CD4-positive, alpha-beta memory T cell (primary cell): ENCODE measurements at places on chromosomes 4 and X.

- no peak for DNase-seq
Observed at GRCh38 chr4:101136373-101137370, 210.7 kb downstream of the PPP3CA start.

GRCh38 chrX:57607295-57608187 is 15.7 kb downstream of the ZXDB start:
- DNase-seq = no peak

- DNase-seq = no peak
Observed at GRCh38 chr4:42871671-42872290, 20.7 kb upstream of the GRXCR1 start.

GRCh38 chrX:78064152-78064551 is 39.9 kb upstream of the PGK1 start:
- no peak for DNase-seq

DNA sequence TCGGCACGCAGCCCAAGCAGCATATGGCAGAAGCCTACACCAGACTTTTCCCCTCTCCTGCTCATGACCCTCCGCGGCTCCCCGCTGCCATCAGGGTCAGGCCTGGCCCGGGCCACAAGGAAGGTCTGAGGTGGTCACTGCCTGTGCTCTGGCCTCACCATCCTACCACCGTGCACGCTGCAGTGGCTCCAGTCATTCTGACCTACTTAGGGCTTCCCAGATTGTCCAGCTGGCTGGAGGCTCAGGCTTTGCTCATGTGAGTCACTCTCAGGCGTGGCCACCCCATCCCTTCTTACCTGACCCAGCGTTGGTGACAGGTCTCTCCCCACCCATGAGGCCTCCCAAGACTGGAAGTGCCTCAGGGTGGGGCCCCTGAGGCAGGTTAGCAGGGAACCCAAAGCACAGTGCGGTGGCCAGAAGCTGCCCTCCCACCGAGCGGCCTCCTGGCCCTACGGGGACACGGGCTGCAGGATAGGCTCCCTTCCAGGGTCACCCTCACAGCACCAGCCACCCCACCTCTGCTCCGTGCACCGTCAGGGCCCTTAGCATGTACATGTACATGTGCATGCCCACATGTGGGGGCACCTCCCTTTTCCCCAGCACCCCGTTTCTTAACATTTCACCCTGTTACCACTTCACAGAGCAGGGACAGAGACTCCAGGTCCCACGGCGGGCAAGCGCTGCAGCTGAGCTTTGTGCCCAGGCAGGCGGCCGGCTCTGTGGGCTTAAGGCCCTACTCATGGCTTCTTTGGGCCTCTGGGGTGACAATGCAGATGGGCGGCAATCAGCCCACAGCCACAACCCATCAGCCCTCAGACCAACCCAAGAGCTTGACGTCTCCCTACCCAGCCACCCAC is 2.2 kb downstream of the TREX2 start:
- no peak for DNase-seq

- DNase-seq = no peak
Observed at GRCh38 chr4:68372588-68372987, 22.7 kb upstream of the YTHDC1 start.

DNA sequence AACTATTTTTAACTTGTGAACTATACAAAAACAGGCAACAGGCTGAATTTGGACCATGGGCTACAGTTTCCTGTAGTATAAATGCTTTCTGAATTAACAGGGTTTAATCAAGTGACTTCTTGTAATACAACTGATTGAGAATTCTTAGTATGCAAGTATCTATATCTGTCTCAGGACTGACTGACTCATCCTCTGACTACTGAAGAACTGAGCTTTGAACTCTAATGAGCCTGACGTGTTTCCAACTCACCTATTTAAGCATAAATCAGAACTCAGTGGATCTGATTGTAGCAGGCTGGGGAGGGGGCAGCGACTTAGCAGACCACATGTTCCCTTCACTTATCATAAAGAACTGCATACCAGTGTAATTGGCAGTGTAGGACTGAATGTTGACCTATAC is 7.8 kb downstream of the SPATA4 start:
- no peak for DNase-seq

DNA sequence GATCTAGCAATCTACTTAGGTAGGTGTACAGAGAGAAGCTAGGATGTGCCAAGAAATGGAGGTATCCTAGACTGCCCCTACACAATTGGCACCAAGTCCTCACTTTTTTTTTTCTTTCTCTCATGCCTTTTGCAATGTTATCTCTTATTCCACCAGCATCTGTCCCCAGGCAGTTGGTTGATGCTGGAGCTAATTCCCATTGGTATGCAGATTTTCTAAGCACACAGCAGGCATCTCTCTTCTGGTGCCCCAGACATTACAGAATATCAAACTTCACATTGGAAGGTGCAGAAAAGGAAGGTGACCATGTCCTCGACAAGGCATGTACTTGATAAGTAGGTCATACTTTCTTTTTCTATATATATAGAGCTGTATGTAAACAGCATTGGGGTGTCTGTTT is 21.6 kb downstream of the LUZP4 start:
- DNase-seq = no peak

DNA sequence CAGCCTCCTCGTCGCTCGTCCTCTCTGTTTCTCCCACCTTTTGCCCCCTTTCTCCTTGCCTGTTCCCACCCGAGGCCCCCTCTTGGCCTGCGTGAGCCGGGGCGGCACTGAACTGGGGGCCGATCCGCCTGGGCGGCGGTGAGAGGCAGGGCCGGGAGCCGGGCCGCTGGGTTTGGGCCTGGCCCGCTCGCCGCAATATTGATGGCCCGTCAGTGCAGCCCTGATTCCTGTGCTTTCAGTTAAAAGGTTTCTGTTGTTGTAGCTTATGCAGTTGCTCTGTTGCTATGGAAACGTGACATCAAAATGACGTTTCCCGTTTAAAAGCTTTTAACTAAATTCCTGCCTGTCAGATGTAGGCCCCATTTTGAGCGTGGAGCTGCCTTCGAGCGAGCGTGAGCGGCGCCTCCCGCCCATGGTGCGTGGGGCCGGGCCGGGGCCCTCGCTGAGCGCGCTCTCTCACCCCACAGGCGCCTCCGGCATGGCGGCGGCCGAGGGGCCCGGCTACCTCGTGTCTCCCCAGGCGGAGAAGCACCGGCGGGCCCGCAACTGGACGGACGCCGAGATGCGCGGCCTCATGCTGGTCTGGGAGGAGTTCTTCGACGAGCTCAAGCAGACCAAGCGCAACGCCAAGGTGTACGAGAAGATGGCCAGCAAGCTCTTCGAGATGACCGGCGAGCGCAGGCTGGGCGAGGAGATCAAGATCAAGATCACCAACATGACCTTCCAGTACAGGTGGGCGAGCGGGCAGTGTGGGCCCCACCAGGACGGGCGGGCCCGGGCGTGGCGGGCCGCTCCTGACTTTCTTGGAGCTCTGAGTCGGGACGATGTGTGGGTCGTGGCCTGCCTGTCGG is at the start of gene MSANTD1:
Gene MSANTD1, plus strand, starts transcription at position 349 of the 851 bp plus-strand sequence. Its CDS starts 64 bp downstream, at position 413.
- DNase-seq = no peak

DNA sequence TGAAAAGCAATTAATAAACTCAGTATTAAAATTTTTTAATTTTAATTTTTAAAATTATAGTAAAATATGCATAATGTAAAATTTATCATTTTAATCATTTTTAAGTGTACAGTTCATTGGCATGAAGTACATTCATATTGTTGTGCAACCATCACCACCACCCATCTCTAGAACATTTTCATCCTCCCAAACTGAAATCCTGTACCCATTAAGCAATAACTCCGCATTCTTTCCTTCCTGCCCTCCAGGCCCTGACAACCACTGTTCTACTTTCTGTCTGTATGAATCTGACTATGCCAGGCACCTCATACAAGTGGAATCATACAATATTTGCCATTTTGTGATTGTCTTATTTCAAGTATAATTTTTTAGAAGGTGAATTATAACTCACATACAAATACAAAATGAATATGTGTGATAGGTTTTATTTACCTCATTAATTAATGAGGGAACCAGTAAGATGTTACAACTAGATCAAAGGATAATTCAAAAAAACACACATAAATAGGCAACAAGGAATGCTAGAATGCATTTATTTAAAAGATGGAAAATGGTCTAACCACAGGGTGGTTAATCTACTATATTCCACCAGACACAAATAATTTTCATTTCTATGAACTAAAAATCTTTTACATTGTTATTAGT is 13.1 kb upstream of the AFF1 start:
- no peak for DNase-seq

- no peak for DNase-seq
Observed at GRCh38 chr4:83885256-83886182, 349.6 kb downstream of the GPAT3 start.

DNA sequence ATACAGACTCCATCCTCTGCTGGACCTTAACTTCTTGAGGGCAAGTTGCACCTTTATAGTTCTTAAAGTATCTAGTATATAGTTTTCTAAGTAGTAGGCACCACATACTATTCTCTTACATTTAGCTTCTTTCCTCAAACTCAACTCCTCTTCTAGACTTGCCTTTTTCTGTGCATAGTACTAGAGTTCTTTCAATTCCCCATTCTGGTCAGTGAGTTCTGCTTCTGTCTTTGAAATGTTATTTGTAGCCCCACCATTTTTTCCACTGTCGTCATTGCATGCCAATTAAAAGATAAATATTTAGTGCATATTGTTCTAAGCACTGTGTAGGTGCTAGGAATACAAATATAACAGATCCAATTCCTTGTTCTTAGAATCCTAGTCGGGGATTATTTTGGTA is 31.6 kb downstream of the CDKL5 start:
- no peak for DNase-seq

DNA sequence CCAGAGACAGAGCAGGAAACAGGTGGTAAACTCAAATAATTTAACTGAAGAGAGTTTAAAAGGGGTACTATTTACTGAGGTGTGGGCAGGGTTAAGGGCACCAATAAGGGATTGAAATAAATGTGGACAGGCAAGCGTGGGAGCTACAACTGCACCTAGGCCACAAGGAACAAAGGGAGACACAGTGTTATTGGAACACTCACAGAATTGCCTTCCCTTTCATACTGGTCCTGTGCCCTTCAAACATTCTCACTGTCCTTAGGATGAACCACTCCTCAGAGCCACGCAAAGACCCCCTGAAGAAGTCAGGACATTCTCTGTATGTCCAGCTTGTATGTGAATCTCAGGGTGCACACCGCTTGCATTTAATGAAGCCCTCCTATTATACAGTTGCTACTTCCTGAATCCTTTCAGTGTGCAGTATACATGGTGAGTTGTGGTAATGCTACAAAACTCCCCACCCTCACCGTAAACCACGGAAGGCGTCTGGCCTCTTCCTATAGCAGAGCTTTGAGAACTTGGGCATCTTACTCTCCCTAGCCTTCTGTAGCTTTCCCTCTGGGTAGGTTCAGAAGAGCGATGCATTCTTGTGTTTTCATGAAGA is 9.6 kb upstream of the MRPL1 start:
- DNase-seq = peak; percentile 77

DNA sequence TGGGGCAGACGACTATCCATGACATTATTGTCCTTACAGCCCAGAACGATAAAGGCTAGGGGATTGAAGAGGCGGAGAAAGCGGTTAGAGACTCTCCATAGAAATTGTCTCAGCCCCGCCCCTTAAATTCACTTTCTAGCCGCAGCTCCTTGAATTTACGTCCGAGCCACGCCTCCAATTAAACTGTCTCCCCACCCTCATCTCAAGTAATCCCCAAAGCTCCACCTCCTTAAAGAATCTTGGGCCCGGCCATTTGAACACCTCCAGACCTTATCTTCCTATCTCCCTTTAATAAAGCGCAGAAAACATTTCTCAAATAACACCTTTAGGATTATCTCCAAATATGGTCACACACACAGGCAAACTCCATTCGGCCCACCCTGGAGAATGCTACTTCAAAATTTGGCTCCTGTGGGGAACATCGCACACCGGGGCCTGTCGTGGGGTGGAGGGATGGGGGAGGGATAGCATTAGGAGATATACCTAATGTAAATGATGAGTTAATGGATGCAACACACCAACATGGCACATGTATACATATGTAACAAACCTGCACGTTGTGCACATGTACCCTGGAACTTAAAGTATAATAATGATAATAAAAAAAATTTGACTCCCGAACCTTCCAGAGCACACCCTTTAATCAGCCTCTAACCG is 7.2 kb upstream of the MAGIX start:
- peak; percentile 60 for DNase-seq

GRCh38 chrX:13046141-13046855 is 1.9 kb upstream of the FAM9C start:
- DNase-seq = no peak

- DNase-seq = peak; percentile 70
Observed at GRCh38 chr4:185165605-185166063, 22.6 kb downstream of the SLC25A4 start.

GRCh38 chrX:155242300-155242699 is 22.0 kb downstream of the RAB39B start:
- no peak for DNase-seq

GRCh38 chr4:106687026-106687425 is 318.4 kb upstream of the GIMD1 start:
- DNase-seq = no peak

- DNase-seq = no peak
Observed at GRCh38 chr4:99134586-99134985, 9.5 kb downstream of the ADH4 start.

GRCh38 chr4:95830651-95831050 is 9.2 kb upstream of the PDHA2 start:
- no peak for DNase-seq

GRCh38 chr4:27087306-27088045 is 226.8 kb downstream of the STIM2 start:
- DNase-seq = no peak

- DNase-seq = no peak
Observed at GRCh38 chr4:76309939-76310550, 3.5 kb downstream of the STBD1 start.

GRCh38 chrX:129686422-129686948 is 31.7 kb upstream of the APLN start:
- DNase-seq = no peak

DNA sequence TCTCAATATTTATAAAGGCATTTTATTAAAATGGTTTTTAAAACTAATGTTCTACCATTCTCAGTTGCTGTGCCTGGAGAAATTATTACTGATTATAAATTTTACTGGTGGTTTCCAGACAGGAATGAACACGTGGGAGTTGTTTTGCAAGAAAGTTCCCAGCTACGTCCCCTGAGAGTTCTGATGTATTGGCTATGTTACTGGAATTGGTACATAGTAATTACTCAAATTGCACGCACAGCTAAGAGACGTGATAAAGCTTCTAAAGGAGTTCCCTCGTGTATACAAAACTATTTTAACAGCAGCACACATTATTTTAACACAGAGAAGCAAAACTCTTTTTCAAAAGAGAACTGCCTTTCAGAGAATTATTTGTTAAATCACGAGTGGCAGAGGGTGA is 292.2 kb downstream of the NLGN4X start:
- no peak for DNase-seq

DNA sequence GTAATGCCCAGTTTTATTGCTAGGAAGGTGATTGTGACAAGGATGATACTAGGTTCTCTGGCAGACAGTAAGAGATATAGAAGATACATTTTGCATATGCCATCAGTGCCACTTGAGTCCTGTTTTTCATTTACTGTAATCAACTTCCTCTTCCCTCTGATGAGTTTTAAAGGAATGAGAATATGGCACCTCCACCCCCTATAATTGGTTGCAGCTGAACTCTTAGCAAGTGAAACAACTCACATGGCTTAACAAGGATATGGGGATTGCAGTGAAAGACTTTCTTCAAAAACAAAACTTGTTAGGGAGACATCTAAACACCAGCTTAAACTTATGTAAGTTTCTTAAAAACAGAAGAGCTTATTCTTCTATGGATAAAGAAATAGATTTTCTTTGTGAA is 90.0 kb downstream of the AREG start:
- no peak for DNase-seq

- no peak for DNase-seq
Observed at GRCh38 chr4:169079942-169080827, 70.1 kb upstream of the CBR4 start.
